Effector CD4-positive, alpha-beta T cell (primary cell): ENCODE measurements at places on chromosomes 3 and 15.

GRCh38 chr3:46545818-46546630 lies 20.1 kb downstream of the LRRC2 start:
- DNase-seq: no peak

DNA sequence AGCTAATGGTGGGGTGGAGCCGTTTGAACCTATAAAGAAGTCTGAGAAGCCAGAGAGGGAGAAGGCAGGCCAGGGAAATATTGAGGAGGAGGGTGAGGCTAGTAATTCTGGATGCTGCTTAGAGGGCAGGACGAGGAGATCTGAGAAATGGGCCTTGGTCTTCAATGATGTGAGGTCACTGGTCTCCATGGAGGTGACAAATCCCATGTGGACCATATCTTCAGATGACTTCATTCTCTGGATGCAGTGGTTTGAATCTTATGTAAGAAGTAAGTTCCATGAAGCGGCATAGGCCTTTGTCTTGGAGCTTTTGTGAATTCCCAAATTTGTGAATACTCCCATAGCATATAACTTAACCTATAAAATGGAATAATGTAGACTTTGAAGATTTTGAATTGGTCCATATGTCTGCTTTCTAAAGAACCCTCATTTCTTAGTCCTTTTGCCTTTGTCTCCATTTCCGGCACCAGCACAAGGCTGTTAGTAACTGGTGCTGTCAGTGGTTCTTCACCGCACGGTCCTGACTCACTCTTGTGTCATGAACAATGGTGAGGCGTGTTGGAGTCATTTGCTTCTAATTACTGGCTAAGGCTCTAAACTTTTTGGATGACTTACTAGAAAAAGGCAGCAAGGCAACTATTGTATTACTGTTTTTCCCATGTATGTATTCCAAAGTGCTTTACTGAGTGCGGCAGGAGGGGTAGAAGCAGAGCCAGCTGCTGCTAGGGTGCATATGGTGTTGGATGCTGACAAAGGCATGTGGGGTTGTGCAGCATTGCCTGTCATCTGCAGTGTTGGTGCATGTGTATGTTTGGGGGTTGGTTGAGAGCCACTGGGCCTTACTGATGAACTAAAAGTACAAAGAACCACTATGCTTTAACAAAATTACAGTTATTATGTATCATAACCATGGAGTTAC lies 279.3 kb upstream of the C2CD4B start:
- no peak for DNase-seq

- DNase-seq: no peak
Observed at GRCh38 chr3:159632851-159633250, 355.8 kb upstream of the IL12A start.

DNA sequence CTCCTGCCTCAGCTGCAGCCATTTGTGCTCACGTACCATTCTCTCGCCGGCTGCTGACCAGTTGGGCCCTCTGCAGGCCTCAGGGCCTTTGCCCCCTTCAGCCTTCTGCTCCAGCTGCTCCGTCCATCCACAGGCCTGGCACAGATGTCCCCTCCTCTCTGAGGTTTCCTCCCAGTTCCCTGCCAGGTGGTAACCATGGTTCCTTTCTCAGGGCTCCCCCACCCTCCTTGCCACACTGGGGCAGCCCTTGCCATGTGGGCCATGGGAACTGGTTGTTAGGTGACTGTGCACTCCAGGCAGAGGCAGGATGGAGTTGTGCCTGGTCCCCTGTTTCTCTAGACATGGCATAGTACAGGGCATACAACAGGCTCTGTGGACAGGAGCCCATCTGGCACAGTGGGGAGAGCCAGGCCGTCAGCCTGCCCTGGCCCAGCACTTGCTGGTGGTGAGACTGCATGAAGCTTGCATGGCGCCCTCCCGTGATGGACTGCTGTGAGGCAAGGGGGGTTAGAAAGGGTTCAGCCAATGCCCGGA lies 148.9 kb downstream of the DNAJB8 start:
- DNase-seq: no peak

DNA sequence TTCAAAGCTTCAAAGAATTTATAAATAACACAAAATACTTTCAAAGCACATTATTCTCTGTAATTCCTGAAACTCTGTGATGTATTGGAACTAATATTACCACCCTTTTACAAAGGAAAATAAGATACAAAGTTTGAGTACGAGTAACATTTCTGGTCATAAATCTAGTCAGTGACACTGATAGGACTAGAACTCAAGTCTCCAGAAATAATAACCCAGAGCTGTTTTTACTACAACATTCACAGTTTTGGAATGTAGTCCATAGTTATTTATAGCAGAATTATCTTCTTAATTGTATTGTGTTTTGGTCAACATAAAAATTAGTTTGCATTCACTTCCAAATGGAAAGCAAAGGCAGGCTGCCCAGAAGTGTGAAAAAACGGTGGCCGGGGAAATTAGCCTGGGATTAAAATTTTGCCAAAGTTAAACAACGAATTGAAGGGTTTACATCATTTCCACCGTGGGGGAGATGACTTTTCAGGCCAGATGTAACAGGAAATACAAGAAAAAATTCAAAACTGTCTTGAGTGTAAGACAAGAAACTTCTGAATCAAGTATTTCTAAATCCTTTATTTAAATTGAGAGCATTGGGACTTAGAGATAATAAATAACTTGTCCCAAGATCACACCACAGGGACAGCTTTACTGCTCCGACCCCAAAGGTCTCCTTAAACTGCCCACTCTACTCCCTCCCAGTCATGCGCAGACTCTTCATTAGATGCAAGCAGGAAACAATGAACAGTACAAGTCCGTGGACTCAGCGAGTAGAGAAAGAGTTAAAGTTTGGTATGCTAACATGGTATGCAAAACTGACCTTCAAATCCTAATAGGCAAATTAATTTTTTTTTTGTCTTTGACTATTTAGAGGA lies 74.3 kb upstream of the VGLL4 start:
- no peak for DNase-seq

DNA sequence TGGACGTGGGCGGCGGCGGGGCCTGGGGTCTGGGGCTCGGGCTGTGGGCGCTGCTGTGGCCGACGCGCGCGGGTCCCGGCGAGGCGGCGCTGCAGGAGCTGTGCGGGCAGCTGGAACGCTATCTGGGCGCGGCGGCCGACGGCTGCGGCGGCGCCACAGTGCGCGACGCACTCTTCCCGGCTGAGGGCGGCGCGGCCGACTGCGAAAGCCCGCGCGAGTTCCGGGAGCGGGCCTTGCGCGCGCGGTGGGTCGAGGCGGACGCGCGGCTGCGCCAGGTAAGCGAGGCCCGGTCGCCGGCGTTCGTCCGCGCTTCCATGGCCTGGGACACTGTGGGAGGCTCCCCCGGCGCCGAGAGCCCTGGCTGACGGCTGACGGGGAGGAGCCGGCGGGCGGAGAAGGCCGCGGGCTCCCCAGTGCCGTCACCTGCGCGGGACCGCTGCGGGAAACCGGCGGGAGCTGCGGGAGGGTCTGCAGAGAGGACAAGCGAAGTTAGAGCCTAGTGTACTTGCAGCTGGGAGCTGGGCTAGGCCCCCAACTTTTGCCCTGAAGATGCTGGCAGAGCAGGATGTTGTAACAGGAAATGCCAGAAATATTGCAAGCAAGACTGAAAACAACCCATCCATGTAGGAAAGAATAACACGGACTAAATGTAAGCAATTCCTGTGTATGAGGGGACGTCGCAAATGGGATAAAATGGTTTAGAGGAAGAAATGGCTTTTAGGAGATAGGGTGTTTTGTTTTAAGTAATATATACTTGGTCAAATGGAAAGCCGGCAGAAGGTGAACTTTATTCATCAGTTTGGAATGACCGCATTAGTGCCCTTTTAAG lies 847 bp downstream of the WHAMM start:
- DNase-seq: peak; percentile 10

- DNase-seq: no peak
Observed at GRCh38 chr15:83571820-83572707, 81.9 kb upstream of the ADAMTSL3 start.

DNA sequence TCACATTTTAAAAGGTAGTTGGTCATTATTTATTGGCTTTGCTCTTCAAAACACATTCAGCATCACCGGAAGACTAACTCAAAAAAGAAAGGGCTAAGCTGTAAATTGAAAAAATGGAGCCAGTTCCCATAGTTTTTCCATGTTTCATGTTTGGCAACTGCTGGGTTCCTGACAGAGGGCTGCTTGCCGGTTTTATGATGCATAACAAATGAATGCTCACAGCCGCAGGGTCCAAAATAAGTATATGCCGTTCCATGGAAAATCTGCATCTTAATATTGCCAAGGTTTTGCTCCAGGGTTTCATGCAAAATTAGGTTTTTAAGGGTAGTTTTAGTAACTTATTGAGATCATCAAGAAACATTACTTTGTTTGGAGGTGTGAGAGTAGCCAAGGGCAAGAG lies 15.8 kb downstream of the SLC12A1 start:
- no peak for DNase-seq

GRCh38 chr15:50390554-50391264 lies 33.5 kb upstream of the USP8 start:
- DNase-seq: no peak

DNA sequence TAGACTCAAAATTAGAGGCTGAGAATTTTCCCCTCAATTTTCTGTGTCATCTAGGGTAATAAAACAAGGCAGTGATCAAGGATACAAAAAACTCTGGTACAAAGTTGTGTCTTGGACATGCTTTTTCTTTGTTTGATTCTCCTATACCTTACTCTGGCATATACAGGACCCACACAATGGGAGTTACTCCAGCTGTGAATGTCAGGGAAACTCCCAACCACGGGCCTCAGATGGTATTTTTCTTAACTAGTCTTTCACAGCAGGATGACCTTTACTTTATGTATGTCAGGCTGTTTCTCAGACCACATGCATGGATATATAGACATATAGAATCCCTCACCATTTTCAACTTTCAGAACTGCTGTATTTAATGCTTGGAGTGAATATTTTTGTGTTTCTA lies 41.3 kb downstream of the FEZF2 start:
- no peak for DNase-seq

- no peak for DNase-seq
Observed at GRCh38 chr3:183296944-183297343, 43.9 kb downstream of the B3GNT5 start.

DNA sequence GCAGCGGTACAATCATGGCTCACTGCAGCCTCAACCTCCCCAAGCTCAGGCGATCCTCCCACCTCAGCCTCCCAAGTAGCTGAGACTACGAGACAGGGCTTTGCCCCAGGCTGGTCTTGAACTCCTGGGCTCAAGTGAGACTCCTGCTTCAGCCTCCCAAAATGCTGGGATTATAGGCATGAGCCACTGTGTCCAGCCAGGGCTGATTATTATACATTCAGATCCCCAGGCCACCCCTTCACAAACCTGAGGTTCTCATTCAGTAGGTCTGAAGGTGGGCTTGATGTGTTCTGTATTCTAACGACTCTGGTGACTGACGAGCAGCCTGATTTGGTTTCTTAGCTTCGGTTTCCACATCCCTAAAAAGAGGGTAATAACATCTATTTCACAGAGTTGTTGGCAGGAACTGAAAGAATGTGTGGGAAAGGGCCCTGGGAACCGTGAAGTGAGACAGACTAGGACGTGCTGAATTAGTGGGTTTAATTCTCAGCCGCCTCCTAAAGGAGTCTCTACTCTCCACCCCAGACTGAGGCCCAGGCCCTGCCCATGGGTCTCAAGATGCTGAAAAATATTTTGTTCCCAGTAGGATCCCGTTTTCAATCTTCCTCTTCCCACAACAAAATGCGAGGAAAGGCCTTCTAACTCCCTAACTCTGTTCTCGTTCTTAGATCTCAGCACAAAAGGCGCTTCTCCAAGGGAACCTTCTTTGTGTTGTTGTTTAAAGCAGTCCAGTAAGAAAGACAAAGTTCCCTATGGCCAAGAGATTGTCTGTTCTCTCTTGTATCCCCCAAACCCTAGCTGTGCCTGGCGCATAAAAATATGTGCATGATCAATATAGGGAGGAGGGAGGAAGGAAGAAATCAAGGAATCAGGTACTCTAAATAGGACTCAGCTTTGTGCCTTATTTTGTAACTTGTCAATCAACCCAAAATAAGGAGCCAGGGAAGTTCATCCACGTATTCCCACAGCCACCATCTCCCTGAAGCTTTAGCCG lies 210.0 kb upstream of the TOPAZ1 start:
- no peak for DNase-seq

DNA sequence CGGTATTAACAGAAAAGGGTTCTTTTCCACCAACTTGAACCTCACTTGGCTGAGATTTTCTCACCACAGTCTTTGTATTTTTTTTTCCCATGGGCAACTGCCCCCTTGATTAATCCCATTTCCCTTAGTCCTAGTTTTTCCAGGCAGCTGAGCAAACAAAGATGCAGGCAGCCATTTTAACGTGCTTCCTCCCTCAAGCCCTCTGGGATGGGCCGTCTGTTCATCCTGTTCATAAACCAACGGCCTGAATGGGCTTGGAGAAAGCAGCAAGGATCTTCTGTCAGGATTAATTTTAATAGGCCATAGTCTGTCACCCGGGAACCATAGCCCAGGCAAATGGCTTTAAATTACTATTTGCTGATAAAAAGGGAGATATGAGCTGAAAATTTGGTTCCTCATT lies 10.4 kb upstream of the POLR2M start:
- no peak for DNase-seq

GRCh38 chr3:149267565-149267964 lies 45.9 kb upstream of the CP start:
- no peak for DNase-seq

DNA sequence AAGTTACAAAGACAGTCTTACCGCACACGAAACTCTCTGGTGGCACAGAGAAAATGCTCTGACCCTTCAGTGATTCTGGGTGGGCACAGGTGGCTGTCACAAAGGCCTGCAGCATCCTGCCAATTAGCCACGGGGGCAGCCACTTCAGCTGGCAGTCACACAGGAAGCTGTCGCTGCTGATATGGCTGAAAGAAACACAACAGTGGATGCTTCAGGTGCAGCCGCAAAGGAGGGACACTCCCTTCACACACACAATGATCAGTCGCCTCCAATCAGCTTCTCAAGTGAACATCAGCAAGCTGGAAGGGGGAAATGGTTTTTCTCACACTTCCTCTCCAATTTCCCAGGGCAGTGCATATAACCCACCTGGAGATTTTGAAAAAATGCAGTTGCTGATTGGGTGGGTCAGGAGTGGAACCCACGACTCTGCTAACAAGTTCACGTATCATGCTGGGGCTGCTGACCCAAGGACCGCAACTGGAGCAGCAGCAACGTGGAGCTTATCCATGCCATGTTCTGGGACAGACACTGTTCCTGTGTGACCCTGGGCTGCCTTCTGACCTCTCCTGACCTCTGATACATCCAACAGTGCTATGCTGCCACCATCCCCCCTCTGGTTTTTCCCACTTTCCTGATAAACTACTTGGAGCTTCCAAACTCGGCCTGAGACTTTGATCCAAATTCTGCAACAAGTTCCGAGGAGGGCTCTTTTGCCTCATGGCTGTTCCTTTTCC lies 106.6 kb downstream of the LRIG1 start:
- peak; percentile 43 for DNase-seq

GRCh38 chr15:77989296-77990143 lies 88.0 kb downstream of the TBC1D2B start:
- no peak for DNase-seq

GRCh38 chr3:124116906-124117305 lies 125.0 kb upstream of the ROPN1 start:
- no peak for DNase-seq

- DNase-seq: no peak
Observed at GRCh38 chr3:28743831-28744230, 395.2 kb upstream of the AZI2 start.

GRCh38 chr3:138019281-138020069 lies 9.5 kb downstream of the CLDN18 start:
- DNase-seq: no peak
